ENCODE measurements at places on chromosomes 7 and 10.

GRCh38 chr7:139078911-139079310 lies 30.6 kb downstream of the ZC3HAV1 start:
- no peak for DNase-seq

DNA sequence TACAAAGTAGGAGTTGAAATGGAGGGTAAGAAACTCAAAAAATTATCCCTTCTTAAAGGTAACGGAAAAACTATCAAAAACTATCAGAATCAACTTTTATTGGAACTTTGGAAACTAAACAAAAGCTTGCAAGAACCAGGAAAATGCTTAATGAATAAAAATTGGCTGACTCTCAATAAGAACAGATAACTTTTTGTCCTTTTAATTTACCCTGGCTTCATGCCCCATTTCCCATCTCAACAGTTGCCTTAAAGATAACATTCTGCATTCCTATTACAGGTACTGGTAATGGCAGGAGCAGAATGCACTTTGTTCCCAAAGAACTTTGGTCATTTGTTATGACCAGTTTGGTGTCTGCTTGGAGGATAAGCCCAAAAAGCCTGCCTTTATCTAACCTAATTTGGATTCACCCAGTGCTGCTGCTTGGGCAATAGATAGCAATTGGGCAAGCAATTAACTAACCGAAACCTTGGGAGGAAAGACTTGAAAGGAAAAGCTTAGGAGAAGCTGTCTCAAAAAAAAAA lies 17.8 kb downstream of the CH25H start:
- no peak for DNase-seq

- no peak for DNase-seq
Measured at GRCh38 chr7:121436688-121437087, 40.6 kb upstream of the FAM3C start.

DNA sequence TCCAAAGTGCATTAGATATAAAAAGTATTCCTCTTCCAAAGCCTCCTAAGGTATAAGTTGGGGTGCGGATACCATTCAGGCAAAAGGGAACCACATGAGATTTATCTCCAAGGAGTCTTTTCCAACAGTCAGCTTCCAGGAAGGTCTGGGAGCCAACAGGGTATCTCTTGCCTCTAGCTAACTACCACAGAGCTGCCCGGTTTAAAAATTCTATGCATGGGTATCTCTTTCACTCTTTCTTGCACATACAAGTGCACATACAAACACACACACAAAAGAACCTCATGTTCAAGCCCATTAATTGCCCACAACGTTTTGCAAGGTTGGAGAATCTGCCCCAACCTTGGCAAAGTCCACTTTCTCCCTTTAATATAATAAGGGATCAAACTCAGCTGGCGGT lies 80.7 kb downstream of the CDK6 start:
- no peak for DNase-seq

DNA sequence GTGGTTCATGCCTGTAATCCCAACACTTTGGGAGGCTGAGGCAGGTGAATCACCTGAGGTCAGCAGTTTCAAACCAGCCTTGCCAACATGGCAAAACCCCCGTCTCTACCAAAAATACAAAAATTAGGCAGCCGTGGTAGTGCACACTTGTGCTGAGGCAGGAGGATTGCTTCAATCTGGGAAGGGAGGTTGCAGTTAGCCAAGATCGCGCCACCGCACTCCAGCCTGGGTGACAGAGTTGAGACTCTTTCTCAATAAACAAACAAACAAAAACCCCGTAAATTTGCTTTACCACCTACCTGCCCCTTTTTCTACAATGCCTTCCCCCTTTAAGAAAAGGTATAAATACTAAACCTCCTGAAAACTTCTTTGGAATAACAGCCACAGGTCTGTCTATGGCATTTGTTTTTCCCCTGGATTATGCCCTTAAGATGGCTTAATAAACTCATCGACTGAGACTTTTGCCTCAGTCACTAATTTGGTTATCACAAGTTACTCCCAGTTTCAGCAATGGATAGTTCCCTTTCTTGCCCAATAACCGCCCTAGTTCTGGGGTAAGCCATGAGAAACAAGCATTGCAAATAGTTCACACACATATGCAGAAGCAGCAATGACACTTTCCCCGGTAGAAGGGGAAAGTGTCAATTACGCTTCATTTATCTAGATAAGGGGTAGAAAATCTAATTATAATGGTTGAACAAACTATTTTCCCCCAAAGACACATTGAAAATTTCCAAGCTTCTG lies 52.8 kb upstream of the SVIL start:
- DNase-seq = no peak

GRCh38 chr7:155287284-155287935 lies 10.3 kb upstream of the INSIG1 start:
- DNase-seq = no peak
